ENCODE measurements at places on chromosomes 16 and 17. TPM values are rescaled to one million over a fixed set of nuclear protein-coding genes. Genes with fewer than 3 reads are reported as not detected.

Gene HIGD1B
- not detected for total RNA-seq

Gene EPN3
- total RNA-seq: not detected

Gene CDH5
- total RNA-seq: 40.0 TPM

Gene UBB
- 1,121 TPM for total RNA-seq

Gene USP22
- 200 TPM for total RNA-seq

Gene FOXC2
- total RNA-seq: not detected

Gene PRRT2
- total RNA-seq: not detected

Gene MPP2
- total RNA-seq: 2.1 TPM

Gene CDH3
- 21.0 TPM for total RNA-seq

Gene GINS3
- total RNA-seq: 7.5 TPM

Gene WNT3
- 0.92 TPM for total RNA-seq

Measured in spleen (tissue), 13 donors.